ENCODE measurements at places on chromosomes 11 and 22. TPM values are rescaled to one million over a fixed set of nuclear protein-coding genes. Genes with fewer than 3 reads are reported as not detected.

DNA sequence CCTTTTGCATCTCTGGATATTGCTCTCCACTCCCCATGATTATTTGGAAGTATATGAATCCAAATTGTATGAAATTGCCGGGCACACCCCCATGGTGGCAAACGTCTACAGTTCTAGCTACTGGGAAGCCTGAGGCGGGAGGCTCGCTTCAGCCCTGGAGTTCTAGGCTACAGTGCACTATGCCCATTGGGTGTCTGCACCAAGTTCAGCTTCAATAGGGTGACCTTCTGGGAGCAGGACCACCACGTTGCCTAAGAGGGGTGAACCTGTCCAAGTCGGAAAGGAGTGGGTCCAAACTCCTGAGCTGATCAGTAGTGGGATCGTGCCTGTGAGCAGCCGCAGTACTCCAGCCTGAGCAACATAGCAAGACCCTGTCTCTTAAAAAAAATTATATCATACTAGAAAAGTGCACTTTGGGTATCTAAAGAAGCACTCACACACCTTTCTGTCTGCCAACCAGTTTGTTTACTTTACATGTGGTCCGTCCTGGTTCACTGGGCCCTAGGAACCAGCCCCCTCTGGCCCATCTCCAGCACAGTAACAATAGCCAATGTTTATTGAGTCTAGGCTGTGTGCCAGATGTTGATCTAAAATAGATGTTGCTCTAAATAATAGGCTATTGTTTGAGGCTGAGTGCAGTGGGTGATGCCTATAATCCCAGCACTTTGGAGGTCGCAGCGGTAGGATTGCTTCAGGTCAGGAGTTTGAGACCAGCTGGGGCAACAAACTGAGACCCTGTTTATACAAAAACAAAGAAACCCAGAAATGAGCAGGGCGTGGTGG, 16.4 kb upstream of the KAT5 start:
- H3K27me3 ChIP-seq = no peaks in the 10 kb centered on the region
- no peak overlapping the region for H3K27ac ChIP-seq
- peaks cover 11% of the 10 kb centered on the region for H3K4me1 ChIP-seq
- no peak overlapping the region for H3K4me3 ChIP-seq

DNA sequence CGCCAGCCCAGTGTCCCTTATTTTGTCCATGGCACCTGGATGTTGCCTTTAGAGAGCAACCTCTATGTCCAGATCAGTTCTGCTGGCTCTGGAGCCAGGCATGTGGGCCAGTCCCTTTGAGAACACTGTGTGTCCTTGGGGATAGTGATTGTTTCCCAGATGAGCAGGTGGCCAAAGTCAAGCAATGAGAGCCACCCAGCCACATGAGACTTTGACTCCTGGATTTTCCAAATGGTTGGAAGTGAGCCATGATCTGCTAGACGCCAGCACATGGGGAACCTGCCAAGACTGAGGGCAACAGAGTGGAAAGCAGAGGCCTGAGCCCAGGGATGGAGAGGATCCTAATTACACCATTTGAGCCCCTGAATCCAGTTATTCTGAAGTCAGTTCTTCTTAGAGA, 479.8 kb downstream of the OPCML start:
- no peaks in the 10 kb centered on the region for H3K36me3 ChIP-seq
- H3K4me3 ChIP-seq = no peak overlapping the region
- no peak for DNase-seq
- H3K27me3 ChIP-seq = peaks cover 15% of the 10 kb centered on the region

DNA sequence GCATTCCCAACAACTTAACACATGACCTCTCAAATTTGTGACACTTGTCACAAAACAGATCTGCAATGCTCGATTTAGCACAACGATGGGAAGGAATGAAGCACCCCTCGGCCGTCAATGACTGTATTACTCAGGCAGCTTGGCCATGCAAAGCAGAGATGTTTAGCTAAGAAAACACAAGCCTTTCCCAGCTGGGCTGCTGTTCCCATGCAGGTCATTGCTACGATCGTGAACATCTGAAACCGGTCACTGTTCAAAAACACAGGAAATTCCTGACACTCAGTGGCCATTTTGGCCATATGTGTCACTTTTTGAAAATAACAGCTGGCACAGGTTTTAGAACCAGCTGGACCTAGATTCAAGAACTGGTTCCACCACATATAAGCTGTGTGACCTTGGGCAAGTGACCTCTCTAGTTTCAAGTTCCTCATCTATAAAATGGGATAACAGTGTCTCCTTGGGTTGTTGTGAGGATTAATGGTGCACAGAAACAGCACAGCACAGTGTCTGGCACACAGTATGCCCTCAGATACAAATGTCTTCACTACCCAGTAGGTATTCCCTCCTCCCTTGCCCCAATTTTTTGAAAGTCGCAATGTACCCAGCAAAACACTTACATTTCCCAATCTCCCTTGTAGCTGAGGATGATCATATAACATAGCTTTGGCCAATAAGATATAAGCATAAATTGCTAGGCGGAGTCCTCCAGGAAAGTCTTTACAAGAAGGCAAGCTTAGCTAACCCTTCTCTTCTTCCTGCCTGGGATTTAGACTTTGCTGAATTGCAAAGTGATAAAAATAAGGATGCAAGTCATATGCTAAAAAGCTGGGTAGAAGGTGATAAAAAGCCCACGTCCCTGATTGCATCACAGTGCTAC, 93.1 kb downstream of the C11orf58 start:
- no peaks in the 10 kb centered on the region for H3K36me3 ChIP-seq
- no peak overlapping the region for H3K27ac ChIP-seq
- DNase-seq = no peak
- H3K27me3 ChIP-seq = no peaks in the 10 kb centered on the region

The OR2AG1 gene
- not detected for total RNA-seq

The ACTN3 gene
- total RNA-seq = 0.24 TPM

The SLC22A25 gene
- not detected for total RNA-seq

- H3K36me3 ChIP-seq = no peaks in the 10 kb centered on the region
- DNase-seq = peak; percentile 10
- no peaks in the 10 kb centered on the region for H3K4me1 ChIP-seq
- no peak overlapping the region for H3K27ac ChIP-seq
These were observed 5.8 kb downstream of the MB start for GRCh38 chr22:35611200-35611890.

DNA sequence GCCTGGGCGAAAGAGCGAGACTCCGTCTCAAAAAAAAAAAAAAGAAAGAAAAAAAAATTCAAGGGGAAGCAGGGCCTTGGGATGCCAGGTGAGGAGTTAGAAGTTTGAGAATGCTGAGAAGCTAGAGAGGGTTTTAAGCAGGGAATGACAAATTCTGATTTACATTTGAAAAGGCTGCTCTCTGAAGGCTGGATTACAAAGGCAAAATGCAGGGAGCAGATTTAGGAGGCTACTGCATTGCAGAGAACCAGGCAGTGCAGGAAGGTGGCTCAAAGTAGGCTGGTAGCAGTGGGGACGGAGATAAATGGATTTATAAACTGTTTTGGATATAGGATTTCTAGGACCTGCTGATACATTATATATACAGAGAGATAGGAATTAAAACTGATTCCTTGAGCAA, 66.6 kb downstream of the KCNC1 start:
- no peaks in the 10 kb centered on the region for H3K36me3 ChIP-seq
- no peak overlapping the region for H3K27ac ChIP-seq
- H3K4me3 ChIP-seq = no peak overlapping the region
- H3K27me3 ChIP-seq = no peaks in the 10 kb centered on the region
- DNase-seq = no peak
- no peaks in the 10 kb centered on the region for H3K4me1 ChIP-seq

The TEX54 gene
- total RNA-seq = not detected

- H3K27ac ChIP-seq = no peak overlapping the region
- DNase-seq = no peak
- no peaks in the 10 kb centered on the region for H3K36me3 ChIP-seq
- H3K27me3 ChIP-seq = no peaks in the 10 kb centered on the region
- peaks cover 7% of the 10 kb centered on the region for H3K4me1 ChIP-seq
- no peak overlapping the region for H3K4me3 ChIP-seq
These were observed 37.7 kb downstream of the NARS2 start for GRCh38 chr11:78536933-78537332.

The APOL4 gene
- 29.0 TPM for total RNA-seq

The MPZL2 gene
- total RNA-seq = 85.3 TPM

- no peak overlapping the region for H3K4me3 ChIP-seq
- H3K27ac ChIP-seq = no peak overlapping the region
- no peaks in the 10 kb centered on the region for H3K27me3 ChIP-seq
- no peak for DNase-seq
These were observed 56.8 kb upstream of the SEPTIN5 start for GRCh38 chr22:19657252-19658056.

- peaks cover 14% of the 10 kb centered on the region for H3K27me3 ChIP-seq
- H3K27ac ChIP-seq = no peak overlapping the region
- H3K4me3 ChIP-seq = no peak overlapping the region
- peaks cover 32% of the 10 kb centered on the region for H3K4me1 ChIP-seq
- DNase-seq = no peak
These were observed 1494.6 kb downstream of the TBC1D22A start for GRCh38 chr22:48256776-48257684.

- no peaks in the 10 kb centered on the region for H3K36me3 ChIP-seq
- no peak for DNase-seq
- H3K4me3 ChIP-seq = no peak overlapping the region
- H3K27me3 ChIP-seq = no peaks in the 10 kb centered on the region
- H3K27ac ChIP-seq = no peak overlapping the region
These were observed 225.6 kb downstream of the BLID start for GRCh38 chr11:121890377-121890776.

The POU2AF1 gene
- total RNA-seq = 3.4 TPM

DNA sequence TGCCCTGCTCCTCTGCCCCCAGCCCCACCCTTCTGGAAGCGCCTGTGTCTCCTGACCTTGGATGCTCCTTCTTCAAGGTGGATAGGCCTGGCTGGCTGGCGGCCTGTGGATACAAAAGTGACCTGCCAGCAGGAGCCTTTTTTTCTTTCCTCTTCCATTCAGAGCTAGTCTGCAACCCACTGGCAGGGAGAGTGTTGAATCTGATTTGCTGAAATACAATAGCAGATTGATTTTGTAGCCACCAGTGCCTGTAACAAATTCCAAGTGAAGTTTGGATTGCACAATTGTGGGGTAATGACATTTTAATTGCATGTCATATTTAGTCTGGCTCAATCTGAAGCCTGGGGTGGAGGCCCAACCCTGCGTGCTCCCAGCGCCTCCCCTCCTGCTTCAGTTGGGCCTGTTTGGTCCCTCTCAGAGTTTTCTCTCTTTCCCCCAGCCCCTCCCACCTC, 97.2 kb downstream of the GRIK4 start:
- no peak overlapping the region for H3K4me3 ChIP-seq
- no peak overlapping the region for H3K27ac ChIP-seq
- peaks cover 3% of the 10 kb centered on the region for H3K4me1 ChIP-seq
- no peaks in the 10 kb centered on the region for H3K36me3 ChIP-seq
- H3K27me3 ChIP-seq = no peaks in the 10 kb centered on the region

DNA sequence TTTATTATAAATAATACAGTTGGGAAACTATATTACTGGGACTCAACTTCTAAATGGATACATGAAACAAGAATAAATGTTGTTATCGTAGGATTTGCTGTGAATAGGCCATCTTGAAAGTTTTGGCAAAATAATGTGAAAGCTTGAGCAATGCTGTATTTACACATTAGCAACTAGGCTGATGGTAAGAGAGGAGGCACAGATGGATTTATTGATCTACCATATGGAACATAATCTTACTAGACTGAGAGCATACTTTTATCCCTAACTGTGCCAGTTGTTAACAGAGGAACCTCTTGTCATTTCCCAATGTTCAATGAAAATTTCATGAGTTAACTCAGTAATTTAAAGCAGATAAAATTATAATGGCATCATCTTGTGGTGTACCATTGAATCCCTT, 22.8 kb downstream of the APIP start:
- H3K27ac ChIP-seq = no peak overlapping the region
- H3K36me3 ChIP-seq = peaks cover 6% of the 10 kb centered on the region
- H3K4me3 ChIP-seq = no peak overlapping the region
- no peak for DNase-seq
- H3K27me3 ChIP-seq = no peaks in the 10 kb centered on the region
- H3K4me1 ChIP-seq = no peaks in the 10 kb centered on the region

GRCh38 chr22:43819421-43819921, 7.4 kb upstream of the EFCAB6 start:
- H3K36me3 ChIP-seq = no peaks in the 10 kb centered on the region
- no peaks in the 10 kb centered on the region for H3K4me1 ChIP-seq
- DNase-seq = no peak
- no peak overlapping the region for H3K4me3 ChIP-seq
- no peak overlapping the region for H3K27ac ChIP-seq
- H3K27me3 ChIP-seq = peaks cover 9% of the 10 kb centered on the region

DNA sequence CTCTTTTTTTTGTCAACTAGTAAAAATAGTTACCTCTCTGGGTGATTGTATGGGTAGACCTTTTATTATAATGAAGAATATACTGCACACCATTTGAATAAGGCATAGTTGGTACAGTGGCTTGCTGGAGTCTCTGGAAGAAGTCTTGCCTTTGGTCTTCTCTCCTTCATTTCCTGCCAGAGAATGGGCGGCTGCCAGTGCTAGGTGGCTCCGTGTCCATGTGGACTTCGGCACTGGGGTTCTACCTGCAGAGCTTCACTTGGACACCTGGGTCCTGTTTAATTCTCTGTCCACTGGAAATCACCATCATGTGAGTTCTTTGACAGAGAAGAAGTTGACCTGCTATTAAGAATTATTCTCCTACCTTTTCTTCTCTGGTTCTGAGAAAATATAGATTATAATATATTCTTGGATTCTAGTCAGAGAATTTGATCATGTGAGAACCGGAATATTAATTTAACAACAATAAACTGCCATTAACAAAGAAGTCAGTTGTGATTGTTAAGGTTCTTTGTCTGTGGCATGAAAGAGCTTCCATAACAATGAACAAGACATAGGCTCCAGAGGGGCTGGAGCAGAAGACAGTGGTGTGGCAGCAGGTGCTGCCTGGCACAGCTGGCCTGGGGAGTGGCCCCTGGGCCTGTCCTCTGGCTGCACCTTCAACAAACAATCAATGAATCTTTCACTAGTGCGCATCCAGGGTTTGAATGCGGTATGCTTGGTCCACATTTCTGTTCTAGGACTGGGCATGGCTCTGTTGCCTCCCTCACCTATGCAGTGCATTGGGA, 77.5 kb downstream of the PPFIBP2 start:
- no peaks in the 10 kb centered on the region for H3K27me3 ChIP-seq
- peaks cover 39% of the 10 kb centered on the region for H3K4me1 ChIP-seq

The ANGPTL5 gene
- total RNA-seq = 0.71 TPM

The C1QTNF5 gene
- total RNA-seq = 28.2 TPM

GRCh38 chr22:20781272-20781990, 7.5 kb downstream of the SERPIND1 start:
- DNase-seq = no peak
- H3K4me1 ChIP-seq = peaks cover 12% of the 10 kb centered on the region
- H3K27me3 ChIP-seq = no peaks in the 10 kb centered on the region
- H3K36me3 ChIP-seq = peaks cover 70% of the 10 kb centered on the region

The HOATZ gene
- 15.0 TPM for total RNA-seq

DNA sequence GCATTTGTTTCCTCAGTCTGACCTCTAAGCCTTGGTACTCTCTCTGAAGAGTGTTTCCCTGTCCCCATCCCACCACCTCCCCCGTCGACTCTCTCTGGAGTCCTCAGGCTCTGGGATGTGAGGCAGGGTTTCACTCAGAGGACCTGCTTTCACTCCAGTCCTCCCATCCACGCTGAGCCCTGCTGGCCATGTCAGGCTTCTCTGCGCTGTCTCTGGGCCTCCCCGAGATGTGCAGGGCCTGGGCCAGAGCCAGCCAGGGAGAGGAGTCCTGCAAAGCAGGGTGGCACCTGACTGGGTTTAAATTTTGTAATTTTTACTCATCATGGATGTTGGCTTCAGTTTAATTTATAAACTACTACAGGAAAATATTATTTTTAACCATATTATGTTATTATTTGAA, 3.3 kb downstream of the SCGB2A2 start:
- DNase-seq = no peak
- H3K27me3 ChIP-seq = peaks cover 10% of the 10 kb centered on the region
- no peaks in the 10 kb centered on the region for H3K36me3 ChIP-seq
- no peak overlapping the region for H3K27ac ChIP-seq
- H3K4me3 ChIP-seq = no peak overlapping the region
